Endothelial cell (in vitro differentiated cells): ENCODE measurements at places on chromosomes 5 and 9.

DNA sequence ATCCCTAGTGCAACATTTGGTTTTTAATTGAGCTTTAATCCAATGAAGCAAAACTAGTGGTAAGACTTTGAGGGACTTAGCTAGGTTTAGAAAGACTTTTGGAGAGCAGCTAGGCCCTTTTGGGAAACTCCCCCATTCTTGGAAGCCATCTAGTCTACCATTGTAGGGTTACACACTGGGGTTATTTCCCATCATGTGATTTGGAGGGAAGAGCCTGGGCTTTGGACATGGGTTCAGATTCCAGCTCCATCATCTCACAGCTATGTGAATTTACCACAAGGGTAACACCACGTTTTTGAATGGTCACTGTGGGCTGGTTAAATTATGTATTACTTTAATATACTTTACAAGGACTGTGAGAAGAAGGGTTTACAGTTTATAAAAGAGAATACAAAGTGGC is 18.3 kb upstream of the TNFSF15 start:
- no peak for DNase-seq

DNA sequence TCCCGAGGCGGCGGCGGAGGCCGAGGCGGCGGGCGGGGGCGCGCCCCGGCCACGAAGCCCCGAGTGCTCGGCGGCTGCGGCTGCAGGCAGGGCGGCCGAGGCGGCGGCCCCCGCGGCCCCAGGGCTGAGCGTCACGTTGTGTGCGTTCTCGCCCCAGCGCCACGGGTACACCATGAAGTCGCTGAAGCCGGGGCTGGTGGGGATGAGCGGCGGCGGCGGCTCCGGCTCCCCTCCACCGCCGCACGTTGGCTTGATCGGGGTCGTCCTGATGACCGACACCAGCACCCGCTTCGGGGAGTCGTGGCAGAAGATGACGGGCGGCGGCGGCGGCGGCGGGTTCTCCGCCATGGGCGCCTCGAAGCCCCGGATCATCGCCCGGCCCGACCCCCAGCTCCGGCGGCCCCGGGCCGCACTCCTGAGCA is 498 bp downstream of the ZNF367 start:
- DNase-seq: peak; percentile 25

GRCh38 chr5:87079219-87079618 is 188.5 kb upstream of the RASA1 start:
- DNase-seq: no peak

DNA sequence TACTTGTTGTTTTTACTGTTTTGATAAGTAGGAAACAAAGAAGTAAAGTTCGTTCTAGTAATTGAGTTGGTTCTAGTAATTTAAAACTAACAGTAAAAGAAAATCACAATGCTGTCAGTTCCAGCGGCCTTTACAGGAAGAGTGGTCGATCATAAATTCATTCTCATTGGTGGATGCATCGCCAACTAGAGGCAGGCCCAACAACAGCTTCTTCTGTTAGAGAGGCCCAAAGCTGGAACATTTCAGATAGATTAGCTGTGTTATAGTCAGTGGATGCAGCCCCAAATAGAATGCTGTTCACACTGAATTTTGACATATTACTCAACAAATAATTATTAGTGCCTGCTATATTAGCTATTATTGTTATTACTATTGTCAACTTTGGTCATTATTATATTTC is 80.8 kb downstream of the ARRDC3 start:
- DNase-seq: no peak

- DNase-seq: no peak
Observed at GRCh38 chr9:93598647-93599241, 22.4 kb downstream of the PHF2 start.

- DNase-seq: no peak
Observed at GRCh38 chr5:78046006-78046405, 248.5 kb downstream of the AP3B1 start.

DNA sequence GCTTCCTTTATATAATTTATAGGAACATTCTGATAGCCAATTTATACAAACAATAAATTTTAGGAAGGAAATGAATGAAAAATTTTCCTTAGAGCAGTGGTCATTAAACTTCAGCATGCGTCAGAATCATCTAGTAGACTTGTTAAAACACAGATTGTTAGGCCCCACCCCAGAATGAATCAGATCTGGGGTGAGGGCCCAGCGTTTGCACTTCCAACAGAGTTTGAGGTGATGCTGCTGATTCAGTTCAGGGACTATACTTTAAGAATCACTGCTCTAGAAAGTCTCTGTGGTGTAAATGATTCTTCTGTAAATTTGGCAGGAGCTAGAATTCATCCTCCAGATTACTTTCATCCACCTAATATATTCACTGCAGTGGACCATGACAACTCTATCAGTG is 80.4 kb downstream of the SLC12A2 start:
- DNase-seq: no peak

DNA sequence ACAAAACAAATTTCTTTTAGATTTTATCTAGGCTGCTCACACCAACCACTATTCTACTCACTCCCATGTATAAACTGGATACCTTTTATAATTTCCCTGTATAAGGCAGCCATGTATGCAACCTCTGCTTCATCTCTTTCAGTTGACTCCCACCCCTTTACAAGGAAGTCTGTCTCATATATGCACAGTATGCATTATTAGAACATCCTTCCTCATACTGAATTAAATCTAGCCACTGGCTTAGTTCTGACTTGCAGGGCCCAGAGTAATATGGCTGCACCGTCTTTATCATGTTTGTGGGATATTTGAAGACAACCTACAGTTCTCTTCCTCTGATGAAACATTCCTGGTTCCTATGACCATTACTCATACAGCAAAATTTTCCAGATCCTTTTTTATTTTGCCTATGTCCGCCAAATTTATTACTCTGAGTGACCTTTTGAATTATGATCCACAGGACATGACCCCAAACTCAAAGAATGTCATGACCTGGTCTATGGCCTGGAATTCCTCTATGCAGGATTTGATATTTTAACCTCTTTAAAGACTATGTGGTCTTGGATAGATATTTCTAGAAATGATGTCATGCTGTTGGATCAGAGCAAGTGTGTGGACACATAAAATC is 76.6 kb upstream of the ITGA1 start:
- DNase-seq: no peak

GRCh38 chr5:55063220-55063863 is 39.1 kb upstream of the GZMA start:
- DNase-seq: no peak

- DNase-seq: no peak
Observed at GRCh38 chr9:13020146-13021040, 245.6 kb downstream of the LURAP1L start.

GRCh38 chr9:2170722-2171121 is 155.6 kb downstream of the SMARCA2 start:
- no peak for DNase-seq

DNA sequence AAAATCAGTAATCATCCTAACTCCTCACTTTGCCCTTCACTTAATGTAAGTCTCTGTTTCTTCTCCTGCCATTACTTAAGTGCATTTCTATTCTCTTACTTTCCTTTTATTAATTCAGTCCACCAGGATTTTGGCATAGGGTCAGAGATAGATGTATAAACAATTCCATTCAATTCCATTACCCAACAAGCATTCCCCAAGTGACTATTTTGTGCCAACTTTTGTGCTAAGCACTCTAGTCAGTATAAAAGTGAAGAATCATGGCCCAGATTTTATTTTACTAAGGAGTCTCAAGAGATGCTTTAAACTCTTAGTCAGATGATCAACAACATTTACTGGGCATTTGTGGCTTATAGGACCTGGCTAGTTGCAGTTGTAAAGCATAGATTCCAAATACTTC is 159.3 kb downstream of the DMAC1 start:
- no peak for DNase-seq

GRCh38 chr5:83341815-83342334 is 129.7 kb upstream of the VCAN start:
- no peak for DNase-seq

GRCh38 chr9:69199769-69200470 is 25.8 kb downstream of the TJP2 start:
- DNase-seq: no peak

DNA sequence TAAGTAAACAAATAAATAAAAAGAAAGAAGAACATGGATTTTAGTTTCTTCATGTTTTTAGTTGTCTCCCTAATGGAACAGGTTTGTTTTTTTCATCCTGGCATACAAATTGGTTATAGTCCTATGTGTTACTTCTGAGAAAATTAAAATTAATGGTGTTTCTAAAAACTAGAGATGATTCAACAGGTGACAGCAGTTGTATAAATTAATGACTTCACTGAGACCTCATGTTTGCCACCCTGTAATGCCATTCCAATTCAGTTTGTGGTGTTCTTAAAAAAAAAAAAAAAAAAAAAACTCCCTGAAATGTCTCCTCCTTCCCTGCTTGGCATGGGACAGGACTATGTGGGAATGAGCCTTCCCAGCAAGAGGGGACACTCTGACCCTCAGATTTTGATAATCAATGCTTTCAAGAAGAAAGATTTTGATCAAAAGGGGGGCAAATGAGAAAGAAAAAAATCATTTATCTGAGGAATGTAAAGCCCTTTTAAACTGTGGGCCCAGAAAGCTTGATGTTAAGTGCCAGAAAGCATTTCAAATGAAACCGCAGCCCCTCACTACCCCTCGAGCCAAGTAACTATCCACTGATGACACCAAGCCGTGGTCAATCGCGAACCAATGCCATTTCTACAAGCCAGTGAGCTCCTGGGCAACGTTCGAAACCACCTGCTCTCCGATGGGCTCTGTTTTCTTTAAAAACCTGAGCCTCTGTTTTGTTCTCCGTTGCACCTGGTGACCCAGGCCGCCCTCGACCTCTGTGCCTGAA is 941 bp downstream of the EXD3 start:
- DNase-seq: no peak

- no peak for DNase-seq
Observed at GRCh38 chr9:27292659-27293405, 4.1 kb downstream of the EQTN start.

GRCh38 chr5:103345461-103345860 is 86.9 kb downstream of the MACIR start:
- no peak for DNase-seq

DNA sequence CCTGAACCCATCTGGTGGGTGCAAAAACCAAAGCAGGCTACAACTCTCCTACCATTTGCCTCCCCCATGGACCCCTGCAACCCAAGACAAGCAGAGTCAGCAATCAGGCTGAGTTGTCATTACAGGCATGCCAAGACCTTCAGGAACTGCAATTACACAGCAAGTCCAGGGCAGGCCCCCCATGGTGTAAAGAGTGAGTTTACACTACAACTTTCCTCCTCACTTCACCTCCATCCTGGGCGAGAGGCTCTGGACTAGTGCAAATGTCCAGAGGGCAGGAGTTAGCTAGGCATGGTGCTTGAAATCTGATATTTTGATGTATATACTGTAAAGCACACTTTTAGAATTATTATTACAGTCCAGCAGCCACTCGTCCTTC is 7.0 kb upstream of the P4HA2 start:
- no peak for DNase-seq

DNA sequence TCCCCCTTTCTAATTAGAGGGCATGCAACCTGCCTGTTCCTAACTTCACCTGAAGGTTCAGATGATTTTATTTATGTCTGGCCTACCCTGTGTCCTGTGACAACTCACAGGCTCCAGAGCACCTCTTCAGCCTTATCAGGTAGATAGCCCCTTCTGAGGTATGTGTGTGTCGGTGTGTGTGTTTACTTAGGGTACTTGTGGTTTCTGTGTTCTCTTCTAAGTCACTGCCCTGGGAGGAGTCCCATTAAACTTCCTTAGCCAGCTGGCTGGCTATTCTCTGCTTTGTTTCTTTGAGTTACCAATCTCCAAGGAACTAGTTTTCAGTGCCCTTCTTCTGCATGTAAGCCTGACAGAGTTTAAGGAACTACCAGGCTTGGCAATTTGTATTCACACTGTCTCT is 74.9 kb downstream of the UNC13B start:
- no peak for DNase-seq

DNA sequence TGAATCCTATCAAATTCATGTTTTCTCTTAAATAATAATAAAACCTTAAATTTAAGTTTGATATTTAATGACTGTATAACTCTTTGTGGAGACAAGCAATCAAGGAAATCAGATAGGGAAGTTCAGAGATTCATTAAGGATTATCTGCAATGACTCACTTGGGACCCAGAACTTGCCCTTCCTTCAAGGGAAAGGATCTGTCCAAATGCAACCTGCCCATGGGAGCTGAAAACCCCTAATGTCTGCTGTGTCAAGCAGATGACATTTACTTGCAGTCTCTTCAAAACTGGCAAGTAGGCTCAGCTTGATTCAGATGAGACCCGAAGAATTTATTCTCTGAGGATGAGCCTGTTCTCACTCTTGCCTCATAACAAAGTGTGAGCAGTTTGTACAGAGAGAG is 1577.6 kb downstream of the EFNA5 start:
- no peak for DNase-seq

DNA sequence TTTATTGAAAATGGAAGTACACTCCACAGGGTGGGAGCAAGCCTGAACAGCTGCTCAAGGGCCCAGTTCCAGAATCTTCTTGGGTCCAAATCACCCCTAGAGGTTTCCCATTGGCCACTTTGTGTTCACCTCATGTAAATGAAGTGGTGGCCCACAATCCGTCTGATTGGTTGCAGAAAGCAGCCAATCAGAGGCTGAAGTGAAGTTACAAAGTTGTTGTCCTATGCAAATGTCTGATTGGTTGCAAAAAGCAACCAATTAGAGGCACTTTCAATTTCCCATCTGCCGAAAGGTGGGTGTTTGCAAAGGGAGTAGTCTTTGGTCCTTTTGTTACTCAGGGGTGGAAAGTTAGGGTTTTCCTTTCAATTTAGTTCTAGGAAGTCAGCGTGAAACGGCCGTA is 8.8 kb downstream of the TMEM171 start:
- DNase-seq: no peak

- no peak for DNase-seq
Observed at GRCh38 chr5:93010616-93011015, 570.4 kb downstream of the NR2F1-AS1 start.

DNA sequence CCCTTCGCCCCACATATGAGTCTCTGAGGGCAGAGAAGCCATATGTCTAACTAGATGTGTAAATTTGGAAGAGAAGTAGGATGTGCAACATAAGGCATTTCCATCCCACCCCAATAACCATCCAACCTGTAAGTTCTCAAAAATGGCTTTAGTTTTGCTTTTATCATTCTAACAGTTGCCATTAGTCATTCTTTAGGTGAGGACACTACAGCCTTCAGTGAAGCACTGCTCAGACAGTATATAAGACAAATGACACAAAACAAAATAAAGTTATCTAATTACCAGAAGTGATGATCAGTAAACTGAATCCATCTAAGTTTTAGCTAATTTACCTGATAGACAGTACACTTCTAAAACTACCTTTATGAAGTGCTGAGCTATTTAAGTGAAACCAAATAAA is 23.9 kb downstream of the MLLT3 start:
- no peak for DNase-seq

DNA sequence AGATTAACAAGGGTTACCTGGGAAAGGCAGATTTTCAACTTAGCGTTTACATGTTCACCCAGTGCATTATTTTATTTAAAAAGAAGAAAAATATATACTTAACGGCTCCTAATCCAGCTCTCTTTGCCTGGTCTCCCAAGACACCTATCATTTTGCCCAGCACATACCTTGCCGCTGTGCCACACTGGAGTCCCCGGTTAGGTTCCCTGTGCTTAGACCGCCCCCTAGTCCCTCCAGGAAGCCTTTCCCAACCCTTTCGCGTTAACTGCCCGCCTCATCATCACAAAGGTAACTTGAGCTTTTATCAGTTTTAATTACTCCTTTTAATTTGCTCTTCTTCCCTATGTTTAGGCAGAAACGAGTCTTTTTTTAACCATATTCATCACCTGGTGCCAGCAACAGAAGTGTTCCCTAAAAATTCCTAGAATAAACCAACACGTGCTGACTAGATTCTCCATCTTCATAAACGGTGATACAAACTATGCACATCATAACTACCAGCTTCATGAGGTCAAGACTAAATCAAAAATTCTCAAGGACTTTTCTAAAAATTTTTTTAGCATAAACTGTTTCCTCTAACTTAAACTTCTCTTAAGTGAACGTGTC is 19.7 kb downstream of the DNAJA1 start:
- DNase-seq: peak; percentile 20
